ENCODE measurements at places on chromosomes 11 and 22.

- no peak for DNase-seq
These were observed 172.8 kb downstream of the FAM181B start for GRCh38 chr11:82560836-82561235.

DNA sequence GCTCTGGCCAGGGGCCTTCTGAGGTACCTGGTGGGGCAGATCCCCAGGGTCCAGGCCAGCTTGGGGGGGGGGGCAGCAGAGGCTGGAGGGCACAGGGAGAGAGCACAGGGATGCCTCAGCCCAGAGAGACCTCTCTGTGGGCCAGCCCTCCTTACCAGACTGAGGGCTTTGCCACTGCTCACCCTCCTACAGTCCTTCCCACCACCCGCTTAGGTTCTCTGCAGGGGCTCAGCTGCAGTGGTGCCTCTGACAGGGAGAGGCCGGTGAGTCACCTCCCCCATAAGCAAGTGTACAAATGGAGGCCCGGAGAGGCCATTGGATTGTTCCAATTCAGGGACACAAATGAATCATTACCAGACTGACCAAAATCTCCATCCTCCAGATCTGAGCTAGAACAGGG lies 68.1 kb upstream of the LMO1 start:
- no peak for DNase-seq

- peak; percentile 86 for DNase-seq
These were observed 49.7 kb upstream of the BIRC3 start for GRCh38 chr11:102267609-102268008.

GRCh38 chr11:58575377-58576020 lies at the start of gene LPXN:
Gene LPXN, minus strand, starts transcription at chr11:58575856. Its CDS starts 84 bp downstream, at chr11:58575772.
- DNase-seq: no peak

DNA sequence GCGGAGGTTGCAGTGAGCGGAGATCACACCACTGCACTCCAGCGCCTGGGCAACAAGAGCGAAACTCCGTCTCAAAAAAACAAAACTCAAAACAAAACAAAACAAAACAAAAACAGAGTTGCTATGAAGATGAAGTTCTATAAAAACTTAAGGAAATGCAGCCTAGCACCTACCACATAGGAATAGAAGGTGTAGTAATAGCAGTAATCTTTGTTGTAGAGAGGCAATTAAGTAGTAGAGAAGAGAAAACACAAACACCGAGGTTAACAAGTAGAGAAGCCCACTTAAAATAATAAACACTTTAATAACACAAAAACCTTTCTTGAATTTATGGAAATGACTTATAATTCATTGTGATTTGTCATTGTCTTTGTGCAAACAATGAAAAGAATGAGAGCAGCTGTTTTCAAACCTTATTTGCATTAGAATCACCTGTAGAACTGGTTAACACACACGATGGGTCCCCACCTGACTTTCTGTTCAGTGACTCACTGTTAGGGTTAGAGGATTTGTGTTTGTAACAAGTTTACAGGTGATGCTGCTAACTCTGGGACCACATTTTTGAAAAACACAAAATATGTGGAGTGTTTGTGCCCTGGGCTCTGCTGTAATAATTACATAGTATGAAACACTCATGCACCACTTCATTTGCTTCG lies 43.1 kb downstream of the TYR start:
- DNase-seq: no peak

DNA sequence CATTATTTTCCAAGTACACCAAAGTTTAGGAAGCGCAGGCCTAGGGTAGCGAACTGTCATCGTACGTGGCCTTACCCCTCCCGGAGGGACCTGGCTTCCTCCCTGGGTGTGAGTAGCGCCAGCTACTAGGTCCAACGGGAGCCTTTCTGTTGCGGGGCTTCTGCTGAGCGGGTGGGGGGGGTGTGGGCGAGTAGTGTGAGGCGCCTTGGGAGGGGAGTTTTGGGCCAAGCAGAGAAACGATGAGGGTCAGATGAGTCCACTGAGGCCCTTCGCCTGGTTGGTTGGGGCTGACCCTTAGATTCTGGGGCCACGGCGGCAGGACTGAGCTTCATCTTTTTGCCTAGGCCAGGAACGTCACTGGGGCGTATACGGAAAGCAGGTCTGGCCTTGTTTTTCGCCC lies 868 bp downstream of the TEF start:
- no peak for DNase-seq

DNA sequence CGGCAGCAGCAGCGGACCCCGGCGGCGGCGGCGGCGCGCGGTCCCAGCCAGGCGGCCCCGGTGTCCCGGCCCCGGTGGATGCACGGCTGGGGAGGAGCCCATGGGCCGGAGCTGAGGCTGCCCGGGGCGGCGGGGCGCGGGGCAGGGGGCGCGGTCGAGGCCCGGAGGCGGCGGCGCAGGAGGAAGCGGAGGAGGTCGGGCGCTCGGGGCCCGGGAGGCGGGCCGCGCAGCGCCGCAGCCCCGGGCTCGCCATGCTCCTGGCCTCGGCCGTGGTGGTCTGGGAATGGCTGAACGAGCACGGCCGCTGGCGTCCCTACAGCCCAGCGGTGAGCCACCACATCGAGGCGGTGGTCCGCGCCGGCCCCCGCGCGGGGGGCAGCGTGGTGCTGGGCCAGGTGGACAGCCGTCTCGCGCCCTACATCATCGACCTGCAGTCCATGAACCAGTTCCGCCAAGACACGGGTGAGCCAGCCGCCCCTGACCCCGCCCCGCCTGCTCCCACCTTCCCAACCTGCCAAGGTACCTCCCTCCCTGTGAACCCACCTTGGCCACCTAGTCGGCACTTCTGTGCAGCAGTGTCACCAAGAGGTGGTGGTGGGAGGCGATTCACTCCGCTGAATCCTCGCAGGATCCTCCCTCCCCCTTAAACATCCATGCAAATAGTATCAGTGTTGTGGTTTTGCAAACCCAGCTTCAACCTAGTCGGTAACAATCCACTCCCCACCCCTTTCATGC lies 580 bp downstream of the DTX4 start:
- DNase-seq: no peak

DNA sequence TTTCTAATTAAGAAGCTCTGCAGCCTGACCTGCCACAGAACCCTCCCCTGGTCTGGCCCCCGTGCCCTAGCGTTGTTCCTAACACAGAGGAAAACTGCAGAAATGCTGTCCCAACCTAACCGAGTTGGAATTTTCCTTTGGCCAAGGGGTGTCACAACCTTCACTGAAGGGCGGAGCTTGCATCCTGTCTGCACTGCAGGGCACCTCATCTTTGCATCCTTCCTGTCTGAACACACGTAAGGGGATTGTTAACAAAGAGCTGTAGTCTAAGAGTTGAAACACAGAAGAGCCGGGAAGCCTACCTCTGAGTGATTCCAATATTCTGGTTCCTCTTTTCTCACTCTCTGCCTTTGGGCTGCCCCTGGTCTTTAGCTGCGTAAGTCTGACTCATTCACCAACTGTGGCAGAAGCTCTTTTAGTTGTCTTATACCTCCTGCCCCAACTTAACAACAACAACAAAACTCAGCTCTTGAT lies 1.6 kb downstream of the DIXDC1 start:
- DNase-seq: no peak

- no peak for DNase-seq
These were observed 18.3 kb upstream of the TCF20 start for GRCh38 chr22:42288791-42289190.

GRCh38 chr11:78304201-78304600 lies 113.4 kb downstream of the GAB2 start:
- DNase-seq: no peak

- DNase-seq: no peak
These were observed 4.8 kb upstream of the FAR1 start for GRCh38 chr11:13663631-13664071.

- no peak for DNase-seq
These were observed 390.1 kb upstream of the B3GAT1 start for GRCh38 chr11:134802116-134802515.

DNA sequence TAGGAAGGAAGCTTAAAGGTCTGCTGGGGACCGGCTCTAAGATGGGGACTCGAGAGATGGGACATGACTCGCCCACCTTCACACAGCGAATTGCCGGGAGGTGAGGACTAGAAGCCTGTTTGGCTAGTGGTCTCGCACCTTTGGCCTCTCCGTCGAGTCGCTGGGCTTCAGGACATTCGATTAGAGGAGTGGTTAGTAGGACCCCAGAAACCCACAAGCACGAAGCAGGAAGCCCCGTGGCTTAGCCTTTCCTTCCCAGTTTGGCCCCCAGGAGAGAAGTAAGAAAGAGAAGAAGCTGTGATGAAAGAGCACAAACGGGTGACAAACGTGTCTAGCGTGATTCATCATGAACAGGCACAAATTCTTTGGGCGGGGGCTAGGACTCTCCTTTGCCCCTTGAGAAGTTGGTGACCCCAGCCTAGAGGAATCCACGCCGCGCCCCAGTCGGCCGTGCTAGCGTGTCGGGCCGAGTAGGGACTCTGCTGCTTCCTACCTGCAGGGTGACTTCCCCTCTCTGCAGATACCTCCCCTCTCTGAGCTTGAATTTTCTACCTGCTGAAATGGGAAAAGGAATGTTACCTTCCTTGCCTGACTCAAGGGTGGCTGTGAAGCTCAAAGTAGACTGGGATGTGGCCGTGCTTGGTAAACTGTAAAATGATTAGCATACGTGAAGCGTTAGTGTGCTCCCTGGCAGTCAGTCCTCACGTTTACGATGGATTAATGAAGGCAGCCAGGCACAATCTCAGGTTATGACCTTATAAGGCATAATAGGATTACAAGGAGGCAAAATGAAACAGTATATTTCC lies 1.1 kb upstream of the ADM start:
- DNase-seq: peak; percentile 27

DNA sequence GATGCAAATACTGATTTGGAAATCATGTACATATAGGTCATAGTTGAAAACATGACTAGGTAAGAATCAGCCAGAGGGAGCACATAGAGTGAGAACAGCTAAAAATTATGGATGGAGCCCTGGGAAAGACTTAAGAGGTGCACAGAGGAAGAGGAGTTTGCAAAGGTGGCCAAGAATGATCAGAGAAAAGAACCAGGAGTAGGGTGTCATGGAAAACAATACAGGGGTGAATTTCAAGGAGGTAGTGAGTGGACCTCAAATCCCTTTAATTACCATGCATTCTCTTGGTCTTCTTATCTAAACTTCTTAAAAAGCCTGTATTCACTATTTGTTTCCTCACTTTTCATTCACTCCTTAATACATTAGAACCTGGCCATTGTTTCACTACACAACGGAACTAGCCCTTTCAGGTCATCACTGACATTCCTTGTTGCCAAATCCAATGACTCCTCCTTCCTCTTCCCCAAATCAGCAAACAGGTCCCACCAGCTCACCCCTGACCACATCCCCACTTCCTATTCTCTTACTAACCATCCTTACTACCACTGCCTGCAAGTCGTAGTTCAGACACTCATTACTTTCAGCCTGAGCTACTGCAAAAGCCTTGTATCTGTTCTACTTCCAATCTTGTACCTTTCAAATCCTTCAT lies 22.6 kb downstream of the BUD13 start:
- no peak for DNase-seq

- DNase-seq: no peak
These were observed 1.6 kb upstream of the FBXO3 start for GRCh38 chr11:33775832-33776470.

GRCh38 chr11:118438314-118438931 lies 2.1 kb downstream of the KMT2A start:
- peak; percentile 59 for DNase-seq

- DNase-seq: no peak
These were observed 243.9 kb downstream of the CTTN start for GRCh38 chr11:70642266-70642665.

DNA sequence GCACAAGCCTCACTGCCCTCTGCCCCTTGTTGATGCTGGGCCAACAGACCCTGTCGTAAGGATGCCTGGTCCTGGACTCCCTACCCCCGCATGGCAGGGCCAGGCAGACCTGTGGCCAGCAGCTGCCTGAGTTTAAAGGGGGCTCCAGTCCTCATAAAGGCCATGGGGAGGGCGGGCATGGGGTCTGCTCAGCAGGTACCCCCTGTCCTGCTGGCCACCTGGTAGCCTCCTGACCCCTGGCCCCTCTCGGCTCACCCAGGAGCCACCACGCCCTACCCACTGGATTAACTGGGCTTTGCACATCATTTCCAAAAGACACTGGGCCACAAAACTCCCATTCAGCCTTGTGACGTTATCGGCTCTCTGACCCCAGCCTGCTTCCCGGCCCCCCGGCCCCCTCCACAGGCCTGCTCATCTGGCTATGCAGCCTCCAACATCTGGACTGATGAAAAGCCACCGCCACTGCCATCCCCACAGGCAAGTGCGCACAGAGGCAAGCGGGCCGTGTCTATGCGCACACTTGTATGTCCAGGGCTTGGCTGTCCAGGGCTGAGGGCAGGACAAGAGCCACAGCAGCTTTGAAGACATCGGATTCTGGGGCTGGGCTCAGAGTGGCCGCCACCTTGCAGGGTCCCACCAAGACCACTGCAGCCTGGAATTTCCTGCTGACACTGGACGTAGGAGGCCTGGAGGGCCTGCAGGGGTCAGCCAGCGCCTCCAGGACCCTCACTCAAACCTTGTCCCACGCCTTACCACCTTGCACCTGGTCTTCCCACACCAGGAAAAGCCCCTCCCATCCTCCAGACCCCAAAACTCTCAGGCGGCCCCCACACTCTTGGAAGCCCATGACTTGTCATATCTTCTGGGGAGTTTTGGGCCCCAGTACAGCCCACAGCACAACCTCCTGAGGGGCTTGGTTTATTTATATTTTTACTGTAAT lies 48.7 kb downstream of the IGF2 start:
- DNase-seq: no peak

DNA sequence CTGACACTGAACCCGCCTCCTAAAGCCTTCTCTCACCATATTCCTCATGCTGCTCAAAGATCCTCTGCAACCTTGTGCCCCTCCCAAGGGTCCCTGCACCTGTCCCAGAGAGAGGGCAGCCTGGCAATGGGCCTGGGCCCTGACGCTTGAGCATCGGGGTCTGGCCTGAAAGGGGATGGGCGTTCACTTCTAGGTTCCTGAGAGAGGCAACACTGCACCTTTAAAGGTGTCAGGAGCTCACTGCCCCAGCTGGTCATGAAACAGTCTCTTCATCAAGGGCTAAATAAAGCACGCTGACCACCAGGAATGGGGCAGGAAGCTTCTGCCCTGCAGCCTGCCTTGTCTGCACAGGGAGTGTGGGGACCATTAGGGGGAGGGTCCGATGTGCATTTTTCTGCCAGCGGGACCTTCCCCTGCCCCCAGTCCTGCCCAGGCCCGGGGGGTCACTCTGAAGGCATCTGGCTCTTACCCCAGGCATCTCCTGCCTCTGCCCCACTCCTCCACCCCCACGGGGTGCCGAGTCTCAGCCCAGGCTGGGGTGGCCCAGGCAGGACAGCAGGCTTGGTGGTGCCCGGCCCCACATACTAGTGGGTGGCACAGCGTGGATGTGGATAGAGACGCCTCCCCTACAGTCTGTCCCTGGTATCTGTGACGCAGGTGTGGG lies 3.5 kb downstream of the C11orf21 start:
- no peak for DNase-seq

All from HTR-8/SVneo (cell line).